ENCODE measurements at places on chromosomes 12 and 14.
A peak's percentile ranks its signal among the peaks of the same experiment; 100 is the strongest.

GRCh38 chr14:61417883-61418455 is 96.6 kb downstream of the PRKCH start:
- no peak for DNase-seq

DNA sequence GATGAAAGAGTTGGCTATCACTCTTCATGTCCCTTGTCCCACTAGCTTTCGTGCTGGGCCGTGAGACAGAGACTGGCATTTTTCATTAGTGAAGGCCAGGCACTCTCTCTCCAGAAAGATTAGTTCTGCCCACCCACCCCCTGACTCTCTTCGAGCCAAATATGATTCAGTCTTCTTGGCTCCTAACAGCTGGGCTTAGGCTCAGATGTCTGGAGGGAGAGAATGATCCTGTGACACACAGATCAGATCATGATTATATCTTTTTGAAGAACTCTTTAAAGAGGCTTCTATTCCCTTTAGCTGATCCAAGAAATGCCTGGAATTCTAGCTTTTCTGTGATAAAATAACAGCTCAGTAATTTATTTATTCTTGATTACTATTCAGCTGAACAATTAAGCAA is 5.2 kb upstream of the GNG2 start:
- DNase-seq: no peak

GRCh38 chr12:132873724-132874123 is 13.7 kb downstream of the CHFR start:
- DNase-seq: no peak

DNA sequence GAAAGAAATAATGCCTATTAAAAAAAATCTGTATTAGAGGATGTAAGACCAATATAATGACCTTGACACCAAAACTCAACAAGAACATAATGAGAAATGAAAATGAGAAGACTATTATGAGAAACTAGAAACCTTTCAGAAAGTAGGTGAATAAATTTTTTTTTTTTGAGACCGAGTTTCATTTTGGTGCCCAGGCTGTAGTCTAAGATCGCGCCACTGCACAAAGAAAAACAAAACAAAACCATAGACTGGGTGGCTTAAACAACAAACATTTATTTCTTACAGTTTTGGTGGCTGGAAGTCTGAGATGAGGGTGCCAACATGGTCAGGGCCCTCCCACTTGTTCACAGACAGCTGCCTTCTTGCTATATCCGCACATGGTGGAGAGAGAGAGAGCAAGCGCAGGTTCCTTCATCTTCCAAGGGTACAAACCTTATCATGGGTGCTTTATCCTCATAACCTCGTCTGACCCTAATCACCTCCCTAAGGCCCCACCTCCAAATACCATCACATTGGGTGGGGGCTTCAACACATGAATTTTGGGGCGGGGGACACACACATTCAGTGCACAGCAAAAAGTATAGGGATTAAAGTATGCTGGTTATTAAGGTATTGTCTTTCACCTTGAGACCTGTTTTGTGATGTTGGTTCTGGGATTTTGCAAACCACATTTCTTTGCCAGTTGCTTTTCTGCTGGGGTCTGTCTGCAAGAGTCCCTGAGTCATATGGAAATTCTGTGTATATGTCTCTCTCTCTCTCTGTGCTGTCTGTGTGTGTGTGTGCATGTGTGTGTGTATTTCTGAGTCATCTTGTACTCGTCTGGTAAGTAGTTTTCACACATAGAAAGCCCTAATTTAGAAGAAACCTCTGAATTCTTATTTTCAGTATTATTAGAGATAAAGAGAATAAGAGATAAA is 26.2 kb downstream of the ZCRB1 start:
- DNase-seq: peak; percentile 56

DNA sequence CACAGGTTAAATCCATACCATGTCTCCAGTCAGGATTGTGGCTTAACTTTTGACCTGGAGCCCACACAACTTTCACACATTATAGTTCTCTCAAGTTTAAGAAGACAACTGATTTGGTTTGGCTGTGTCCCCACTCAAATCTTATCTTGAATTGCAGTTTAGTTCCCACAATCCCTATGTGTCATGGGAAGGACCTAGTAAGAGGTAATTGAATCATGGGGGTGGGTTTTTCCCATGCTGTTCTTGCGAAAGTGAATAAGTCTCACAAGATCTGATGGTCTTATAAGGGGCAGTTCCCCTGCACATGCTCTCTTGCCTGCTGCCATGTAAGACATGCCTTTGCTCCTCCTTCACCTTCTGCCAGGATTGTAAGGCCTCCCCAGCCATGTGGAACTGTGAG is 38.2 kb upstream of the PARP11 start:
- DNase-seq: no peak

- DNase-seq: no peak
Measured at GRCh38 chr14:34344318-34344717, 117.7 kb downstream of the SPTSSA start.

DNA sequence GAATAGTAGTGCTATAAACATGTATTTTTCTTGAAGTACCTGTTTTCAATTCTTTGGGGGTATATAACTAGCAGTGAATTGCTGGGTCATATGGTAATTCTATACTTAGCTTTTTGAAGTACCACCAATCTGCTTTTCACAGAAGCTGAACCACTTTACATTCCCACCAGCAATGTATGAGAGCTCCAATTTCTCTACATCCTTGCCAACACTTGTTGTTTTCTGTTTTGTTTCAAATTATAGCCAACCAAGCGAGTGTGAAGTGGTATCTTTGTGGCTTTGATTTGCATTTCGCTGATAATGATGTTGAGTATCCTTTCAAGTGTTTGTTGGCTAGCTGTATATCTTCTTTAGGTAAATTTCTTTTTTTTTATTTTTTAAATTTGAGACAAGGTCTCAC is 95.7 kb downstream of the PAPLN start:
- no peak for DNase-seq

GRCh38 chr12:84822525-84822924 is 90.1 kb downstream of the SLC6A15 start:
- DNase-seq: no peak

DNA sequence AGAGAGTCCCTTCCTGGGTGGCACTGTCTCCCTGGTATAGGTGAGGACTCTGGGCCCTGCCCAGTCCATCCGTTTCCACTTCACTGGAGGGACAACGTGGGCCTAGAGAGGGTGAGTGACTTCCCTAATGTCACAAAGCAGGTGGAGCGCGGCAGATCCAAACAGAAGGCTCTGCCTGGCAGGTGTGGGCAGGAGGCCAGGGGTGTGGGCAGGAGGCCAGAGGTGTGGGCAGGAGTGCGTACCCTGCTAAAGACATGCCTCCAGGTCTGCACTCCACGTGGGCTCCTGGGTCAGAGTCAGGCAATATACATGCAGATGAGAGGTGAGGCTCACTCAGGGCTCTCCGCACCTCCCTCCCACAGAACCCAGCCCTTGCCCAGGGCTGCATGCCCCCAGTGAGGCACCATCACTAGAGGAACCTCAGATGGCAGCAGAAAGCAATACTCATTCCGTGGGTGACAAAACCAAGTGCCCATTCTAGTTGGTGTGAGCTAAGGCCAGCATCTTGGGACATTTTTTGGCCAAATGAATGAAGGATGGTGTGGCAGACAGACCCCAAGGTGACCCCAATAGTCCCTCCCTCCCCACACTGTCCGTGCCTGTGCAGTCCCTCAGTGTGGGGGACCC is 271.6 kb upstream of the RTL1 start:
- DNase-seq: no peak

GRCh38 chr12:23585782-23586163 is 363.7 kb downstream of the SOX5 start:
- DNase-seq: no peak

DNA sequence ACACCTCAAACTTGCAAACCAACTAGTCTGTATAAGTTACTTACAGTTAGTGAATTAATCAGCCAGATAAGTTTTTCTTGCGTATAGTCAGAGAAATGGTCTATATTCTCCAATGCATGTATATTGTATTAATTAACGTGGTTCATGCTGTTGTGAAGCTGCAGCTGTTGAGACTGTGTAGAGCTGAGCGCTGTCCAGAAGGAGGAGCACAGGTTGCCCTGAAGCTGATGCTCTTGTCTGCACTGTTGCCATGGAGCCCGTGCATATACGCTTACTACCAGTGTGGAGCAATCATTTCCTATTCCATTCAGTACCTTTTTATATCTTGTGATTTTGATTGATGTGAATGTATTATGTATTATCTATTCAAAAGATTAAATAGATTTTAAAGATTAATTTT is 74.3 kb upstream of the ARID2 start:
- peak; percentile 5 for DNase-seq
